ENCODE measurements at places on chromosomes 2 and 18.

DNA sequence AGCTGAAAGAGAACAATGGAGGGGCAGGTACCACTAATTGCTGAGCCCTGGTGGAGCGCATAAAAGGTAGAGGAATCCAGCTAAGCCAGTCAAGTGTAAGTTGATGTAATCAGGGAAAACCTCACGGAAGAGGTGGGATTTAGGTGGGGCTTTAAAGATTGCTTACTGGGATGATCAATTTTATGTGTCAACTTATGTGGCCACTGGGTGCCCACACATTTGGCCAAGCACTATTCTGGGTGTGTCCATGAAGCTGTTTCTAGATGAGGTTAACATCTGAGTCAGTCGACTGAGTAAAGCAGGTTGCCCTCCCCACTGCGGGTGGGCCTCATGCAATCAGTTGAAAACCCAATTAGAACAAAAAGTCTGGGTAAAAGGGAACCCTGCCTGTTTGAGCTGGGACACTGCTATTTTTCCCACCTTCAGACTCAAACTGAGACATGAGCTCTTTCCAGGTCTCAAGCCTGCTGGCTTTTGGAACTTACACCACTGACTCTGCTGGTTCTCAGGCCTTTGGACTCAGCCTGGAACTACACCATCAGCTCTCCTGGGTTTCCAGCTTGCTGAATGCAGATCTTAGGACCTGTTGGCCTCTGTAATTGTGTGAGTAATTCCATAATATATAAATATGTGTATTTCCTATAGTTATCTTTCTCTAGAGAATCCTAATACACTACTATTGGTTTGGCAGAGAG, 67.3 kb downstream of the MYO5B start:
- peak; percentile 39 for DNase-seq

DNA sequence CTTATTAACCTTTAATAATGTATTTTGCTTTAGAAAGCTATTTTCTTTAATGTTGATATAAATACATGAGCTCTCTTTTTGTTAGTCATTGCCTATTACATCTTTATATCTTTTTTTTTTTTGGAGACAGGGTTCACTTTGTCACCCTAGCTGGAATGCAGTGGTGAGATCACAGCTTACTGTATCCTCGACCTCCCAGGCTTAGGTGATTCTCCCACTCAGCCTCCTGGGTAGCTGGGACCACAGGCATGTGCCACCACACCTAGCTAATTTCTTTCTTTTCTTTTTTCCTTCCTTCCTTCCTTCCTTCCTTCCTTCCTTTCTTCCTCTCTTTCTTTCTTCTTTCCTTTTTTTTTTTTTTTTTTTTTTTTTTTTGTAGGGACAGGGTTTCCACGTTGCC, 15.4 kb downstream of the NAB1 start:
- DNase-seq = no peak

DNA sequence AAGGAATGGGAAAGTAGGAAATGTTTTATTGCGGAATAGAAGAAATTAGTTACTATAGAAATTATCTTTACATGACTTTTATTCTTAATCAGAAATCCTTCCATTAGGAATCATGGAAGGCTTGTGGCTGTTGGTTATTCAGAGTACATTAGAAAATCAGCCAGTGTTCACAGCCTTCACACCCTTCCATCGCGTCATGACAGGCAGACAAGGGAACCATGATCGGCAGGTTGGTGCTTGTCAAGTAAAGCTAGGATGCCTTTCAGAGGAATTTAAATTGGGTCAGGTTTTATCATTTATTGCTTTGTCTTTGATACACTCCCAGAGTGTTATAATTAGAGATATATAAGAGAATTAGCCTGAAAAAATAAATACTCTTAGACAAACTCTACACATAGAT, 400.6 kb downstream of the THSD7B start:
- no peak for DNase-seq

DNA sequence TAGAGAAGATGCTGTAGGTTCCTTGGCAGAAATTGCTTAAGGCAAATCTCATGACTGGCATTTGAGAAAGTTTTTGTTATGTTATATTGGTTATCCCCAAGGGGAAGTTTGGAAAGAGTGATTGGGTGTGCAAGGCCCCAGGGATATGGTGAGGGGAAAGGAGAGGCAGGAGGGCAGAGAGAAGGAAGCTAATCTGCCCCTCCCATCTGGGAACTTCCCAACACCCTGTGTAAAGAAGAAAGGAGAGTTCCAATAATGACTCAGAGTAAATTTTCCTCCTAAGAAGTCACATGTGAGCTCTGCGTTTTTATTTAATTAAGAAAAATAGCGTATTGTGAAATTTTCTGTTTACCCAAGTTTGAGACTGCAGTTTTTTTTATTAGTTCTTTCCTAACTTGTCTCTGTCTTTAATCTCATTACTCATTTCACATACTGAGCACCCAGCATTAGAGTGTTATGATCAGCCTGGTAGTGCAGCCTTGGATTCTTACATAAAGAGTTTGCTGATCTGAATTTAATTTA, 3.1 kb upstream of the KYNU start:
- DNase-seq = peak; percentile 96

DNA sequence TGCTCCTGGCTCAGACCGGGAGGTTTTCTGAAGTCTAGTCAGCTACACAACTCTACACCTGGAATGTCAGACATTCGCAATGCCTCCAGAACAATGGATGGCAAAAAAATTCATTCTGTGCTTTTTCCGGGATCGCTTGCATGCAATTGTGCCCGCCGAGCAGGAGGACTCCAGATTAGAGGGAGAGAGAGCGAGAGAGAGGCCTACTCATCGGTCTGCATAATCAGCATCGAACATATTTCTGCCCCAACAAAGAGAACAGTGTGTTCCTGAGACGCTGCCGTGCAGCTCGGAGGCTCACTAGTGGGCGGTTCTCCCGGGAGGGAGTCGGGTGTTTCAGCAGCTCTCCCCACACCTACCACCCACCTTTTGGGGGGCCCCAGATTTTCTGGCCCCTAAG, 117.1 kb downstream of the KLHL29 start:
- DNase-seq = no peak

GRCh38 chr18:9960258-9960904, 46.6 kb downstream of the VAPA start:
- DNase-seq = no peak

- no peak for DNase-seq
These were observed 463.9 kb downstream of the STK39 start for GRCh38 chr2:167783261-167784083.

DNA sequence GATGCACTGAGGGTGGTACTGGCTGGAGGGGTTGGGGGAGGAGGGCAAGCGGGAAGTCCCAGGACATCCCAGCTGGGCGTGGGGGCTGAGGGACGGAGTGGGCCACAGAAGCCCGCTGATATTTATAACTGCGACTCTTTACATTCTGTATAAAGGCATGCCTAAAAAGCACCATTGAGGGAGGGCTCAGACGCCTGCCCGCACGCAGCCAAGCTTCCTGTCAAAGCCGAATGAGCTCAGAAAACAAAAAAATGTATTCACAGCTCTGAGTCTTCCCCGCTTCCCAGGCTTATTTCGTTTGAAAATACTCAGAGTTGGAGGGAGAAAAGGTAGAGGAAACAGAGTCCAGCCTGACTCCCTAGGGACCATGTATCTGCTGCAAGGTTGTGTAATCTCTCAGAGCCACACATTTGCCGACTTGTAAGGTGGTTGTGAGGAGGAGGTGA, 170.1 kb upstream of the HAAO start:
- no peak for DNase-seq

- DNase-seq = no peak
These were observed 180.3 kb upstream of the RAB12 start for GRCh38 chr18:8428951-8429350.

- DNase-seq = no peak
These were observed 11.5 kb downstream of the GEN1 start for GRCh38 chr2:17765398-17765797.

DNA sequence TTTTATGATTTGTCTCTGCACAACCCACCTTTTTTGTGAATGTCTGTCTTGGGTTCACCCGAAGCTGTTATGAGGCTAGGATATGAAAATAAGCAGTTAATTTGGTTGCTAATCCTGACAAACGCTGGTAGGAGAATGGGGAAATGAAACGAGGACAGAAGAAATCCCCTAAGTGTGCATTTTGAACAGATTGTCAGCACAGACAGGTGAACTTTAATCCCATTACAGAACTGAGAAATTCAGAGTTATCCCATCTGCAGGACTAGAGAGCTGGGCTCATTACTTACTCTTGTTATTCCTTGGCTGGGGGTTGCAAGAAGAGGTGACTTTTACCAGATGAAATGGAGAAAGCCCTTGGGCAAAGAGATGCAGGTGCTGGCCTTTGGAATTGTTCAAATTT, 123.3 kb upstream of the NYAP2 start:
- no peak for DNase-seq

GRCh38 chr2:241996100-241996499, 126.6 kb downstream of the RTP5 start:
- no peak for DNase-seq

- no peak for DNase-seq
These were observed 271.1 kb upstream of the CDH19 start for GRCh38 chr18:66874812-66875474.

GRCh38 chr2:38438883-38439612, 62.0 kb upstream of the ATL2 start:
- no peak for DNase-seq

GRCh38 chr2:218680061-218680460, 8.2 kb downstream of the STK36 start:
- no peak for DNase-seq

- DNase-seq = no peak
These were observed 48.2 kb downstream of the LONRF2 start for GRCh38 chr2:100274076-100274475.

DNA sequence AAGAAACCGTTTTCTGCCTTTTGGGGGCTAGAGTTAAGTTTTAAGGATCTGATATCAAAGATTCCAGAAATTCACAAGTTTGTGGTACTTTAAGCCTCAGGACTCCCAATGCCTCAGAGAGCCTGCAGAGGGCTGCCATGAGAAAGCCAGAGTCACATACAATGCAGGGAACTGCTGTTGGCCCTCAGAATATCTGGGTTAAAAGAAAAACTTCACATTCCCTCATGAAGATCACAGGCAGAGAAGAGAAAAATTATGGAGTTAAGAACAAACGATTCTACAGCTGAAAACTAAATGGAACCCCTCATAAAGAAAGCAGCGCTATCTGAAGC, 39.5 kb downstream of the HDAC4 start:
- no peak for DNase-seq

DNA sequence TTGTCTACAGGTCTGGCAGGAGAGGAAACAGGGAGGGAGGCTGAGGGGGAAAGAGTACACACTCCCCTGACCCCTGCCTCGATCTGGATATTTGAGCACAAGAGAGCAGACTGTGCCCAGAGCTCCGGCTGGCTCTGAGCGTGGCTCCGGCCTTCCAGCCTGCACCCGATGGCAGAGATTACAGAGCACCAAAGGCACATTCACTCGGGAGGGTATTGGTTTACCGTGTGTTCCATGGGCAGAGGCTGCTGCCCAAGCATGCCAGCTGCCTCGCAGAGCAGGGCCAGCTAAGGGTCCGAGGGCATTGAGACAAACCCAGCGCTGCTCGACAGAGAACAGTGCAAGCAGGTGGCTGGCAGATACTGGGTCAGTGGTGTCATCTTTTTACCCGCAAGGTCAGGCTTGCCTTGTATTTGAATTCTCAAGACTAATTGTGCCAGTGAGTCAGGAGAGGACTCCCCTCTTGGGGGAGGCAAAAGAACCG, 132.2 kb downstream of the TNS1 start:
- no peak for DNase-seq

GRCh38 chr2:181680055-181680936, at the start of gene NEUROD1:
Gene NEUROD1, minus strand, starts transcription at chr2:181680517. Its CDS starts 1,657 bp downstream, at chr2:181678860.
- no peak for DNase-seq

- no peak for DNase-seq
These were observed 30.7 kb downstream of the METTL4 start for GRCh38 chr18:2540575-2540974.

DNA sequence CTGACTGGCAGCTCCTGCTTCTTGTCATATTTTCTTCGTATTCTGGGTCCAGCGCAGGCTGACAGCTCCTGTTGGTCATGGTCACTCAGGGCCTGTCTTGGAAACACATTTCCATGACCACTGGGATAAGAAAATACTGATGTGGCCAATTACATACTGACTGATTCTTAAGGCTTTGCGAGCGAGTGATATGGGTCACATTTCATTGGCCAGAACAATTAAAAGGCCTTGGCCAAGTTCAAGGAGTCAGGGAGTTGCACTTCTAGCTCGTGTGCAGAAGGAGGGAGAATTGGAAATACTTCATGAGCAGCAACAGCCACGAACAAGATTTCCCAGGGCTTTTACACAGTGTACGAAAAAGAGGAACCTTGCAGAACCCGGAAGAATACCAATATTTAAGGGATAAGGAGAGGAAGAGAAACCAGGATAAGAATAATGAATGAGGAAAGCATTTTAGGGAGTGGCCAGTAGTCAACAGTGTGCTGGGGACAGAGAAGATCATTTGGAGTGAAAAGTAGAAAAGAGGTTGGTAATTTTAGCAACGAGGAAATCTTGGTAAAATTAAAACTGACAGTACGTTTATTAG, 149.5 kb downstream of the ATP9B start:
- no peak for DNase-seq

DNA sequence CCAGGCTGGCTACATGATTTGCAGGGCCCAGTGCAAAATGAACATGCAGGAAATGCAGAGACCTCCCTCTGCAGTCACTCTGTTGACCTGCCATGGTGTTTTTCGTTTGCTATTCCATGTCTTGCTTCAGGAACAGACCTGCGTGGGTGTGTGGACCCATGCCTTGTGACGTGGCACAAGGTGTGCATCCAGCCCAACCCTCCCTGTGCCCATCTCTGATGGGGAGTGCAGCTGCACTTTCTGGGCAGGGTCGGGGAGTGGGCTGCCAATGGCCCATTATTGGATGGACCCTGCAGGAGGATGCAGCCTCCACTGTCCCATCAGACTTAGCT, 33.1 kb downstream of the NAPG start:
- no peak for DNase-seq

- DNase-seq = no peak
These were observed 130.0 kb downstream of the ARL4C start for GRCh38 chr2:234366891-234367290.

GRCh38 chr18:45719106-45719505, 4.9 kb upstream of the SLC14A1 start:
- no peak for DNase-seq

GRCh38 chr2:69065735-69066336, 52.9 kb downstream of the ANTXR1 start:
- DNase-seq = no peak

GRCh38 chr18:47883771-47884413, 46.6 kb downstream of the SMAD2 start:
- peak; percentile 73 for DNase-seq

DNA sequence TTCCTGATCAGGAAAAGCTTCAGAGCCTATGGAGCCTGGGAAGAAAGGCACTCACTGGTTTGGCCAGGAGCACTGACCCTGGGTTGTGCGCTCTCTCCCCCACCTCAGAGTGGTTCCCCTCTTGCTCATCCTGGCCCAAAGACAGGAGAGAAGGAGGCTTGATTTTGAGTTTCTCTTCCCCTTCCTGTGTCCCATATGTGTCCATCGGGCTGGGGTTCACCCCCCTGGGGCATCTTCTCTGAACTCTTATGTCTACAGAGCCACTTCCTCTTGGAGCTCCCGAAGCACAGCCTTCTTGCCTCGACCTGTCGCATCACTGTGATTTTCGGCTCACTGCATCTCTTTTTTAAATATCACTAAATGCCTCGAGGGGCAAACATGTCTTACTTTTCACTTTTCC, 692.3 kb downstream of the RNF144A start:
- DNase-seq = no peak

GRCh38 chr2:178819992-178820391, 12.8 kb upstream of the TTN start:
- no peak for DNase-seq

- DNase-seq = no peak
These were observed 323.9 kb upstream of the DSEL start for GRCh38 chr18:67840379-67840778.

Measured in epithelial cell of prostate (primary cell).